Pancreas (tissue), 10 donors: ENCODE measurements at places on chromosomes 13 and 19. TPM values are rescaled to one million over a fixed set of nuclear protein-coding genes. Genes with fewer than 3 reads are reported as not detected.

DNA sequence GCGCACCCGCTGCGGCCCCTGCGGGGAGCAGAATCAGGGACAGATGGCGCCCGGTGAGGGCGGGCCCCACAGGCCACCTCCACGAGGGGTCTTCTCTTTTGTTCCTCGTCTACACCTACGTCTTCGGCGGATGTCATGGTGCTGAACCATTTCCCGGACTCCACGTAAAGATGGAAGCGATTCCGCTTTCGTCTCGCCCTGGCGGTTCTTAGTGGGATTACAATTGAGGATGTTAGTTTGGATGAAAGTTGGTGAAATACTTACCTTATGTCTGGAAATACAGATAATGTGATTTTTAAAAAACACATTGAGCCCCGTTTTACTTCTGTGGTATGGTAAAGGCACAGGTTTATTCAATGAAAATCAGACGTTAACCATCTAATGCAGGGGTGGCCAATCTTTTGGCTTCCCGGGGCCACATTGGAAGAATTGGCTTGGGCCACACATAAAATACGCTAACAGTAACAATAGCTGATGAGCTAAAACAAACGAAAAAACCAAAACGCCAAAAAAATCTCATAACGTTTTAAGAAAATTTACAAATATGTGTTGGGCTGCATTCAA, 1.4 kb upstream of the ZMYM5 start:
- no peaks in the 10 kb centered on the region for H3K36me3 ChIP-seq
- H3K4me3 ChIP-seq, result peak overlapping the region; percentile 58
- H3K4me1 ChIP-seq, result peaks cover 12% of the 10 kb centered on the region
- H3K27ac ChIP-seq, result peak overlapping the region; percentile 96

GRCh38 chr13:72680353-72680752, 47.1 kb downstream of the MZT1 start:
- H3K36me3 ChIP-seq, result no peaks in the 10 kb centered on the region
- DNase-seq, result no peak
- H3K4me3 ChIP-seq, result no peak overlapping the region
- H3K27ac ChIP-seq, result no peak overlapping the region

DNA sequence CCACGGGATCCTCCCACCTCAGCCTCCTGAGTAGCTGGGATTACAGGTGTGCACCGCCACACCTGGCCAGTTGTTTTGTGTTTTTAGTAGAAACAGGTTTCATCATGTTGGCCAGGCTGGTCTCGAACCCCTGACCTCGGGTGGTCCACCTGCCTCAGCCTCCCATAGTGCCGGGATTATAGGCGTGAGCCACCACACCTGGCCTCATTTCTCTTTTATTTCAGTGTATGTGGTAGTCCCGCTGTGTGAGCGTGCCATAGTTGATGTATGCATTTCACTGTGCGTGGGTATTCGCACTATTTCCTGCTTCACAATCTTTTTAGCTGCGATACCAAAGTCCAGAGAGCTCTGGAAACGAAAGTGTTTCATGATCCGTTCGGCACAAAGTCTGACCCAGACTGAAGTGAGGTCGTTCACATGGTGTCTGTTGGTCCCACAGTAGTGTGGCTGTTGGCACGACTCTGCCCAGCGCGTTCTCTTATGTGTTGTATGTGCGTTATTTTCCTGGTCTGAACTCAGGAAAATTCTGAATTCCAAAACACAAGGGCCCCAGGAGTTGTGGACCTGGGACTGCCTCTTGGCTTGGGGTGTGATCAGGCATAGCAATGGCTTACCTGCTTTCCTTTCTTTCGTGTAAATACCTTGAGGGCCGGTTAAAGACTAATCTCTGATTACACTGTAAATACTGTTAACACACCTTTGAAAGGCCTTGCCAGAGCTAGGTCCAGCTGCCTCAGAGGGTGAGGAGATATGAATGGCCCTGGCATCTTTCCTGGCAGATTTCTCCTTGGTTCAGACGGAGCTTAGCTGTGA, 8.6 kb downstream of the EPN1 start:
- H3K4me1 ChIP-seq, result peaks cover 30% of the 10 kb centered on the region
- peak; percentile 81 for DNase-seq
- H3K4me3 ChIP-seq, result peak overlapping the region; percentile 10
- H3K27me3 ChIP-seq, result no peaks in the 10 kb centered on the region
- peak overlapping the region; percentile 83 for H3K27ac ChIP-seq

GRCh38 chr13:25468325-25469168, 96.8 kb downstream of the ATP8A2 start:
- H3K4me3 ChIP-seq, result no peak overlapping the region
- H3K36me3 ChIP-seq, result no peaks in the 10 kb centered on the region
- DNase-seq, result peak; percentile 67
- no peak overlapping the region for H3K27ac ChIP-seq
- no peaks in the 10 kb centered on the region for H3K27me3 ChIP-seq

DNA sequence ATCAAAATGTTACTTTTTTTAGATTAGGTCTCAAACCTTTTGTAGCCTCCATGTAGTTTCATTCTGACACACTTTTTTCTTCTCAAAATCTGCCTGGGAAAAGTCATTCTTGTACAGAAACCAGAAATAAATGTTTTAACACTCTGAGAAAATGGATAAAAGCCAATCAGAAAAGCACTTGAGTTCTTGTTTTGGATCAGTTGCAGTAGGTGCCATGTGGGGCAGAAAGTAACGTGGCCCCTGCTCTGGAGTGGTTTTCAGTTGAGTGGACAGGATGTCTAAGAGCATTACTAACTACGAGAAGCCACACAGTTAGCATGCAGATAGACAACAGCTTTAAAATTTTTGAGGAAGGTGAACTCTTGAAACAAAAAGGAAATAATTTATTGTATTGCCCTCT, 19.1 kb downstream of the GPR183 start:
- no peaks in the 10 kb centered on the region for H3K4me1 ChIP-seq
- H3K27ac ChIP-seq, result no peak overlapping the region
- H3K4me3 ChIP-seq, result no peak overlapping the region
- H3K27me3 ChIP-seq, result no peaks in the 10 kb centered on the region

DNA sequence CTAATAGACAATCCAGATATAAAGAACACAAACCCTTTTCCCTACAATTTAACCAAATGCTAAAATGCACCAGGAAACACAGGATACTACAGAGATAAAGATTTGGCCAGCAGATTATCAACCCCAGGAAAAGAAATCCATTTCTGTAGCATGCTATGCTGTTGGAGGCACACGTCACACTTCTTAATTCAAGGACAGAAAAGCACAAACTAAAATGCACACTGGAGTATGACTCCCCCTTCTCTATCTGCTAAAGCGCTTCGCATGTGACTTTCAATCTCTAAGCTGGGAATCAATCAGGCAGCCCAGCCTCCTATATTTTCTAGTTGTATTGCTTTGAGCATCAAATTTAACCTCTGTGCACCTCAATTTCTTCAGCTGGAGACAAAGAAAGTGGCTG, 22.2 kb downstream of the ABCC4 start:
- no peak for DNase-seq
- H3K36me3 ChIP-seq, result no peaks in the 10 kb centered on the region
- no peaks in the 10 kb centered on the region for H3K27me3 ChIP-seq
- H3K4me1 ChIP-seq, result peaks cover 8% of the 10 kb centered on the region
- H3K4me3 ChIP-seq, result no peak overlapping the region
- no peak overlapping the region for H3K27ac ChIP-seq

- no peaks in the 10 kb centered on the region for H3K27me3 ChIP-seq
- H3K4me3 ChIP-seq, result no peak overlapping the region
- H3K36me3 ChIP-seq, result no peaks in the 10 kb centered on the region
- H3K4me1 ChIP-seq, result no peaks in the 10 kb centered on the region
These were observed 336.9 kb downstream of the TDRD3 start for GRCh38 chr13:60733933-60734332.

- DNase-seq, result no peak
- no peaks in the 10 kb centered on the region for H3K4me1 ChIP-seq
- no peaks in the 10 kb centered on the region for H3K27me3 ChIP-seq
These were observed 1.6 kb upstream of the CYP4F12 start for GRCh38 chr19:15671237-15671821.

GRCh38 chr13:99191336-99191899, 9.2 kb upstream of the UBAC2 start:
- no peaks in the 10 kb centered on the region for H3K36me3 ChIP-seq
- DNase-seq, result no peak
- no peak overlapping the region for H3K4me3 ChIP-seq

DNA sequence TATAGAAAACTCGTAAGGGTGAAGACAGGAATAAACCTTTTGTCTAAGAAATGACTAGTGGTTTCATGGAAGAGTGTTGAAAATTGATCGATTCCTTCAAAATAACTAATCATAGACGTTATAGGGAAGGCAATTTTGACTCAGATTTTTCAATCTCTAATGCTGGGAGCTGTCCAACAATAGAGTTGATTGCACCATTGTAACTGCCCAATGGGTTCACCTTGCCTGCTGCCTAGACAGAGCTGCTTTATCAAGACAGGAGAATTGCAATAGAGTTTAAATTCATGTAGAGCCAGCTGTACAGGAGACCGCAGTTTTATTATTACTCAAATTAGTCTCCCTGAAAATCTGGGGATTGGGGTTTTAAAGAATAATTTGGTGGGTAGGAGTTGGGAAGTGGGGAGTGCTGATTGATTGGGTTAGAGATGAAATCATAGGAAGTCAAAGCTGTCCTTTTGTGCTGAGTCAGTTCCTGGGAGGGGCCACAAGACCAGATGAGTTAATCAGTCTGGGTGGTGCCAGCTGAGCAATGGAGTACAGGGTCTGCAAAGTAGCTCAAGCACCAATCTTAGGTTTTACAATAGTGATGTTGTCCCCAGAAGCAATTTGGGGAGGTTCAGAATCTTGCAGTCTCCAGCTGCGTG, 16.8 kb upstream of the ADGRE2 start:
- H3K4me3 ChIP-seq, result no peak overlapping the region
- DNase-seq, result no peak
- H3K27me3 ChIP-seq, result no peaks in the 10 kb centered on the region
- H3K4me1 ChIP-seq, result no peaks in the 10 kb centered on the region

DNA sequence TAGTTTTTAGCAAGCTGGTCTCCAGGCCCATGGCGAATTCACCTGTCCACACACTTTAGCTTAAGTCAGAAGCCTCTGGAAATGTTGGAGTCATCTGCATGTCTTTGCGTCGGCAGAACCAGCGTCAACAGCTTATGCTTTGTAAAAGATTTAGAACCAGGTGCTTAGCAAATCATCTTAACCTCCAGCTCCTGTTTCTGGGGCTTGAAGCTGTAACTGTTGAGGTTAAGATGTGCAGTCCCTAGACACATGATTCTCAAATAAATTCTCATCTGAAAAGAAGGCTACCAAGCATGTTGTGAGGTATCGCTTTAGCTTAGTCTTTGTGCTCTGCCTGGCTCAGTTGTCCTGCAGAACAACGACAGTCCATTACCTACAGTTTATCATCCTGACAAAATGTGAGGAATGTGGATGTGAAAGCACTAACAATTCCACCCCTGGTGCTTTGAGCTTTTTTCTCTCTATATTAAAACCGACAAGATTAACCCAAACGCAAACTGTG, 4.4 kb downstream of the EFNB2 start:
- H3K4me1 ChIP-seq, result no peaks in the 10 kb centered on the region
- no peaks in the 10 kb centered on the region for H3K27me3 ChIP-seq
- H3K4me3 ChIP-seq, result no peak overlapping the region
- no peaks in the 10 kb centered on the region for H3K36me3 ChIP-seq
- no peak overlapping the region for H3K27ac ChIP-seq

DNA sequence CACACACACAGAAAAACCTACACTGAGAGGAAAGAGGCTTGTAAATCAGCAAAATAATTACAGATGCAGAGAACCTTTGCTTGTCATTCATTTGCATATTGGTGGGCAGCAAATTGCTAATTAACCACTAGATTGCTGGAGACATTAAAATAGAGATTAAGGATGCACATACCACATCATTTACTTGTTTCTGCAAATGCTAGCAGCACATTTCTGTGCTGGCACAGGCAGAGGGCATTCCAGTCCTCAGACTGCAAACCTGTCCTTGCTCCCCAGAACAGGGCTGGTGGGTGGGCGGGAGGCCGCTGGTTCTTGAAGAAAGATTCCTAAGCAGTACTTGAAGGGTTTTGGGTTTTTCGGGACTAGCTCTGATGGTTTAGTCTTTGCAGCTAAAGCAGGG, 941 bp upstream of the SIAH3 start:
- peaks cover 3% of the 10 kb centered on the region for H3K27me3 ChIP-seq
- H3K4me1 ChIP-seq, result no peaks in the 10 kb centered on the region
- no peak overlapping the region for H3K27ac ChIP-seq
- no peak overlapping the region for H3K4me3 ChIP-seq

DNA sequence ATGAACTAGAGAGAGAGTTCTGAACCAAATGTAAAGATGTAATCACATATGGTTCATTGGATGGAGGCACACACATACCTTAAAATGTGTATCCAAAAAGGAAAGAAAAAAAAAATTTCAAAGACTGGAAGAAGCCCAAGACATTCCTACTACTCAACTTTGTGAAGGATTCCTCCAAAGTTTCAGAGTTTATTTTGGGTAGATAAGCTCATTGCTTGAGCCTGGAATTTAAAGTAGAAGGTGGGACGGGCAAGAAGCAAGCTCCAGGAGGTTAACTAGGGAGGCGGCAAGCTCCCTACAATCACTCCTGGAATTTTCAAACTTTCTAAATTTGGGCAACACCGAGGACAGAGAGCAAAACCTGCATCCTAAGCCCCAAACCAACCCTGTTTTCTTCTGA, 1.9 kb downstream of the TSHZ3 start:
- no peak overlapping the region for H3K27ac ChIP-seq
- H3K36me3 ChIP-seq, result no peaks in the 10 kb centered on the region
- no peak for DNase-seq
- no peak overlapping the region for H3K4me3 ChIP-seq
- peaks cover 5% of the 10 kb centered on the region for H3K27me3 ChIP-seq
- no peaks in the 10 kb centered on the region for H3K4me1 ChIP-seq

DNA sequence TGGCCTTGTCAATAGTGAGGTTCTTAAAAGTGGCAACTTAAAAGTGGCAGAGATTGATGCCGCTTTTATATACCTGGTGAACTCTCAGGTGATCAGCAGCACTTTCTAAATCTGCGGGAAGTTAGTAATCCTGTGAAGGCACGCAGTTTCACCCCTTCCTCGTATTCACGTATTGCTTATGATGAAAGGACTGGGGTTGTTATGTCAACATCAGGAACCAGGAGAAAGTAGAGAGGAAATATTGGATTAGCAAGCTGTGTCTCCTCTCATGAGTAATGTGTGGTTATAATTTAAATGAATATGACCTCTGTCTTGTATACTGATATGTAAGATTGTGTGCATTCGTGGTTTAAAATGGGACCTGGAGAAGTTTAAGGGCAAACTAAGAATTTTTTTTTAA, 544.6 kb downstream of the SLITRK6 start:
- no peaks in the 10 kb centered on the region for H3K4me1 ChIP-seq
- no peaks in the 10 kb centered on the region for H3K27me3 ChIP-seq

DNA sequence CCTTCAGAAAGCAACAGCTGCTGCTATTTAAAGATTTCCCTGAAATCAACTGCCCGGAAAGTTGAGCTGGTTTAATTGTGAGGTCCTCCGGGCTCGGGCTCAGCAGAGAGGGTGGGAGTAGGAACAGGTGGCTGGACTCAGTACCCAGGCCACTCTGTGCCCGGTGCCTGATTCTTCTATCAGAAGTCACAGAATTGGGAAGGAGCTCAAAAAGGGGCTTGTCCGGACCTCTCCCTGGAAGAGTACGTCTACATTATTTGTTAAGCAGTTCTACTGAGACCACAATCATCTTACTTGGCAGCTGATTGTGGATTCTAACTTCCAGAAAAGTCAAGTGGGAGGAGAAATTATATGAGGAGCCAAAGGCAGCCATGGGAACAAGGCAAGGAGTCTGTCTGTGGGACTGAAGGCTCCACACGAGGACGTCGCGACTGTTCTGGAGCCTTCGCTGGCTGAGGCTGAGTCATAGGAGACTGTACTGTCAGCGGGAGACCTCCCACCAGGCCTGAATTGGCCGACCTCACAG, 91.7 kb upstream of the ANKRD10 start:
- peak; percentile 79 for DNase-seq
- H3K27me3 ChIP-seq, result no peaks in the 10 kb centered on the region
- peaks cover 19% of the 10 kb centered on the region for H3K4me1 ChIP-seq
- no peak overlapping the region for H3K4me3 ChIP-seq
- H3K27ac ChIP-seq, result peak overlapping the region; percentile 84
- H3K36me3 ChIP-seq, result no peaks in the 10 kb centered on the region

C2CD4C gene
- total RNA-seq, result 0.16 TPM

KLK4 gene
- total RNA-seq, result not detected

LONP1 gene
- total RNA-seq, result 23.3 TPM

GJB2 gene
- total RNA-seq, result 3.1 TPM

ZNF429 gene
- 10.6 TPM for total RNA-seq
